T-helper 2 cell (primary cell): ENCODE measurements at places on chromosomes 13 and 19.

- DNase-seq, result no peak
Observed at GRCh38 chr13:101712026-101712348, 259.5 kb downstream of the ITGBL1 start.

DNA sequence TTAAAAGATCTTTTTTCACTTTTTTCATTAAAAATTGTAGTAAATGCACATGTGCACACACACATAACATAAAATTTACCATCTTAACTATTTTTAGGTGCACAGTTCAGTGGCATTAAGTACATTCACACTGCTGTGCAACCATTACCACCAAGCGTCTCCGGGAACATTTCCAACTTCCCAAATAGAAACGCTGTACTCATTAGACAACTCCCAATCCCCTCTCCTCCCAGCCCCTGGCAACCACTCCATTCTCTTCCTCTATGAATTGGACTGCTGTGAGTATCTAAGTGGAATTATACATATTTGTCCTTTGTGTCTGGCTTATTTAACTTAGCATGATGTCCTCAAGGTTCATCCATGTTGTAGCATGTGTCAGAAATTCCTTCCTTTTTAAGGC lies 11.6 kb downstream of the GJB2 start:
- DNase-seq, result no peak

GRCh38 chr13:76663592-76664335 lies 222.4 kb downstream of the KCTD12 start:
- DNase-seq, result no peak

GRCh38 chr13:52067237-52067636 lies 42.7 kb downstream of the UTP14C start:
- no peak for DNase-seq

DNA sequence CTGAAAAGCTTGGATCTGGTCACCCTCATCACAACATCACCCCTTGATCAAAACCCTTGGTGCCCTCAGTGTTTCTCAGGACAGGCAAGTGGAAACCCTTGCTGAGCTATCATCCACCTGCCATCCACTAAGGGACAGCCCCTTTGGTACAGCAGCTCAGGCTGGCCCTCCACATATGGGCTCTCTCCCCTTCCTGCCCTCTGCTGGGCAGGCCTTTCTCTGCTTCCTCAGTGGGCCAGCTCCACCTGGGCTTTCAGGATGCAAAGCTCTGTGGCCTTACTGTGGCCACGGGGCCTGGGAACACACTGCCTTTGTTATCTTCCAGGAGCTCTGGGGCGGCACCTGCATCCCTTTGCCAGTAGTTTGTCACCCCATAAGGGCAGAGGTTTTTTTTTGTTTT lies 4.9 kb downstream of the SUGP1 start:
- no peak for DNase-seq

- DNase-seq, result no peak
Observed at GRCh38 chr13:99373436-99373835, 66.2 kb upstream of the GPR183 start.

DNA sequence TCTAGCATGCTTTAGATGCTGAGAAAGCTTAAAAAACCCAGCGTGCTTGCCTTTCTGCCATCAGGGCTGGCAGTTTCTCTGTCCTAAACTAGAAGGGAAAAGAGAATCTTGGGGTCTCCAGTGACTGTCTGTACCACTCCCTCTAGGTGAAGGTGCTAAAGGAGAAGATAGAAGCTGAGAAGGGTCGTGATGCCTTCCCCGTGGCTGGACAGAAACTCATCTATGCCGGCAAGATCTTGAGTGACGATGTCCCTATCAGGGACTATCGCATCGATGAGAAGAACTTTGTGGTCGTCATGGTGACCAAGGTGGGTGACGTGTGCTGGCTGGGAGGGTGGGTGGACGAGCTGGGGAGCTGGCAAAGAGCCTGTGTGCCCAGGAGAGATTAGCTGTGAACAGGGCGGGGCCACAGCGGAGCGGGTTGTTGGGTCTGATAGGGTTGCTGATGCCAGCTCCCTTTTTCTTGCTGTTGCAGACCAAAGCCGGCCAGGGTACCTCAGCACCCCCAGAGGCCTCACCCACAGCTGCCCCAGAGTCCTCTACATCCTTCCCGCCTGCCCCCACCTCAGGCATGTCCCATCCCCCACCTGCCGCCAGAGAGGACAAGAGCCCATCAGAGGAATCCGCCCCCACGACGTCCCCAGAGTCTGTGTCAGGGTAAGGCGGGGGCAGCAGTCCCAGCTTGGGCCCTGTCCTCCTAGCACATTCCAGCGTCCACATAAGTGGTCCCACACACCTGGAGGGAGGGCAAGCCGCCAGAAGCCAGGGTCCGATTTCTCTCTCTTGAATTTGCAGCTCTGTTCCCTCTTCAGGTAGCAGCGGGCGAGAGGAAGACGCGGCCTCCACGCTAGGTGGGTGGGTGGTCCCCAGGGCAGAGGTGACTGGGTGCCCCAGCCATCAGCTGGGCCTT lies 2.3 kb downstream of the RAD23A start:
- DNase-seq, result no peak

DNA sequence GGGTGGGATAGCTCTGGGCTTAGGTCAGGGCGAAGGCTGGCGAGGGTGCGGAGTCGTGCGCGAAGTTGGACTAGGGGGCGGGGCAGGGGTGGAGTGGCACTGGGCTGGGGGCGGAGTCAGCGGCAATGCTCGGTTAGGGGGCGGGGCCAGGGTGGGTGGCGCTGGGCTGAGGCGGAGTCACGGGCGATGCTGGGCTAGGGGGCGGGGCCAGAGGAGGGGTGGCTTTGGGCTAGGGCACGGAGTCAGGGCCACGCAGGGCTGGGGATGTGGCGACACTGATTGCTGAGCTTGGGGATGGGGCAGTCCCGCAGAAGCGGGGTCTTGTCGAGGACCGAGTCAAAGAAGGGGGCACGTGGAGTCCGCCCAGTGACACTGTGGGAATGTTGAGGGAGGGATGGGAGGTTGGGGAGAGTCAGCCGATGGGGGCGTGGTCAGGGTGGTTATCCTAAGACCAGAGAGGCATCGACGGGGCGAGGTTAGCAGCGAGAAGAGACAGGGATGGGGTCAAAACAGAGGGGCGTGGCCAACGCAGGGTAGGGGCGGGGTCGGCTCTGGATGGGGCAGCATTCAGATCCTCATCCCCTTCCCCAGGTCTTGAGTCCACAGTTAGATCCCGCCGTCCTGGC lies 8.7 kb downstream of the HOMER3 start:
- DNase-seq, result peak; percentile 79
